ENCODE measurements at places on chromosomes 5 and 9.

- DNase-seq: no peak
These were observed 144.6 kb upstream of the MRPS30 start for GRCh38 chr5:44663991-44664710.

DNA sequence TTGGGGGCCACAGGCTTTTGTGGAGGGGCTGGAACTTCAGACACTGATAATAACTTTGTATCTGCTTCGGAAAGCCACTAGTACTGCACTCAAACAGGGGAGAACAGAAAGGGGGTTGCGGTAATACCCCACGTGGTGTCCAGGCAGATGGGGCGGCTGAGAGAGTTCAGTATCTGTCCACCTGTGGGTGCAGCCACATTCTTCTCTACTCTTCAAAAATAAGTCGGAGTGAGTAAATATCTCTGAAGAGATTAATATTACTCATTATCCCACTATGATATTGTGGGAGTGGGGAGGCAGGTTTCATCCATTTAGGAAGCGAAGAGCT, 102.1 kb upstream of the SSBP2 start:
- no peak for DNase-seq

DNA sequence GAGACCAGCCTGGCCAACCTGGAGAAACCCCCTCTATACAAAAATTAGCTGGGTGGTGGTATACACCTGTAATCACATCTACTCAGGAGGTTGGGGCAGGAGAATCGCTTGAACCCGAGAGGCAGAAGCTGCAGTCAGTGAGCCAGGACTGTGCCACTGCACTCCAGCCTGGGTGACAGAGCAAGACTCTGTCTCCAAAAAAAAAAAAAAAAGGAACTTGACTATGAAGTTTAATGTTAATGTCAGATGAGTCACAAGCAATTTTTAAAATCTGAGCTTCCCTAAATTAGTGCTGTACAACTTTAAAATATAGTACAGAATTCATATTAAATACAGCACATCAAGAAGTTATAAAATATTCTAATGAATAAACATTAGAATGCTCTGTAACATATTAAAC, 1.5 kb downstream of the MEIKIN start:
- DNase-seq: no peak

DNA sequence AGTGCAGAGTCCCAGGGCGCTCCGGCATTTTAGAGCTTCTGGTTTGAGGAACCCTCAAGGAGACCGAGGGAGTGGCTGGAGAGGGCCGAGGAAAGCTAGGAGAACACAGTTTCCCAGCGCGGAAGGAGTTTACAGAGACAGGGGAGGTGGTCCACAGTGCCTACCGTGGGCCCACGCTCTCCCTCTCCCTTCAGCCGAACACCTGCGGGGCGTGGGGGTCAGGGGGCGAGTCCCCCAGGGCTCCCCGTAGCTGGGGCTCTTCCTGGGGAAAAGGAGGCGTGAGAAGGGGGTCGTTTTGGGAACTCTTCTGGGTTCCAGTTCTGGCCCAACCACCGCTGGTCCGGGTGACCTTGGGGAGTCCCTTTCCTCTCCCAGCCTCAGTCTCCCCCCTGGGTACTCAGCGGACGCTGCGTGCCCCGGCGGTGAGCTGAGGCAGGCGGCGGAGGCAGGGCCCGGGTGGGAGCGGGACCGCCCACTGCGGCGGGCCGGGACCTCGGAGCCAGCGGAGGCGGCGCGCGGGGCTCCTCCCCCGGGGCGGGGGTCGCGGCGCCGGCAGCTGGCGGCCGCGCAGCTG, 368 bp upstream of the FRMPD1 start:
- no peak for DNase-seq

GRCh38 chr9:124363326-124364096, 51.7 kb downstream of the PSMB7 start:
- no peak for DNase-seq

DNA sequence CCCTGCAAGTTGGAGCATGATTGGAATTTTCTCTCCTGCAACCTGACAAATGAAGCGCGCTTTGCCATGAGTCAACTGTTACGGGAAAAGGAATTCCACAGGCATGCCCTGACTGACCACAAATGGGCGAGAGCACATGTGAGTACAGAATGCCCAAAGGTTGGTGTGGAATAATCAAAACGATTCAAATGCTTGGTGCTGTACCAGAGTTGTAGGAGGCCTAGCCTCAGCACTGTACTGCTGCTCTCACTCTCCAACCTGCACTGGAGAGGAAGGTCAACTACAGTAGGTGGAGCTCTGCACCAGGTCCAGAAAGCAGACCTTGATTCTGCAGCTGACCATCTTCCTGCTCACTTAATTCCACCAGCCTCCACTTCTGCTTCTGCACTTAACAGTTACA, 406.9 kb upstream of the ACTBL2 start:
- no peak for DNase-seq

DNA sequence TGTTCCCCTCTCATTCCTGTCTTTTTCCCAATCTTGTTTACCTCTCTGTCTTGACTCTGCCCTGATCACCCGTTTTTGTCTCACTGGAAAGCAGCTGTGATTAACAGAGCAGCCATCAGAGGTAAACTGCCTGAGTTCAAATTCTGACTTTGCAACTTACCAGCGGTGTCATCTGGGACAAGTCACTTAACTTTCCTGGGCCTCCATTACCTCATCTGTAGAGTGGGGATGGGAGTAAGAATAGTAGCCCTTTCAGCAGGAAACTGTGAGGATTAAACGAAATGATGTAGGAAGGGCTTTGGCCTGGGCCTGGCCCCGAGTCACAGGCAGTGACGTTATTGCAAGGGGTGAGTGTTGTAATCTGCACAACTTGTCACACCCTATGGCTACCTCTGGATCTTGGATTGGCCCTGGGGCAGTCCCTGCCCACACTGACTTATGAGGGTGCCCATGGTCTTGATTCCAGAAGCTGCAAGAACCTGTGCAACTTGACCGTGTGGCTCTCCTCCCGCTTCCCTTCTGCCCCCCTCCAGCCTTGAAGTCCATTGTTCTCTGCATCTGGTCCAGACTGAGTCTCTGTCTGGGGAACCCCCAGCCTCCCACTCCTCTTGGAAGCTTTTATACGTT, 657 bp upstream of the PCDH12 start:
- DNase-seq: no peak

DNA sequence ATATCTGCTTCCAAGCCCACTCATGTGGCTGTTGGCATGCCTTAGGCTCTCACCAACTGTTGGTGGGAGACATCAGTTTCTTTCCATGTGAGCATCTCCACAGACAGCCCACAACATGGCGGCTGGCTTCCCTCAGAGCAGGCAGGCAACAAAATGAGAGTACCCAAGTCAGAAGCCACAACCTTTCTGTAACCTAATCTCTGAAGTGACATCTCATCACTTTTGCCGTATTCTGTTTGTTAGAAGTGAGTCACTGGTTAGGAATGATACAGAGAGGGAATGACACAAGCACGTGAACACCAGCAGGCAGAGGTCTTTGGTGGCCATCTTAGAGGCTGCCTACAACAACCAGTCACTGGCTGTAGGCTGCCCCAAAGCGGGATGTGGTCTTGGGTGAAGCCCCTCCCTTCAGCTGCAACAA, 88.6 kb upstream of the RASGRF2 start:
- DNase-seq: no peak

- DNase-seq: no peak
These were observed 1.4 kb downstream of the ZFR start for GRCh38 chr5:32443145-32443540.

- DNase-seq: no peak
These were observed 167.5 kb downstream of the TLE1 start for GRCh38 chr9:81521892-81522291.

- DNase-seq: no peak
These were observed 253.5 kb upstream of the ATP10B start for GRCh38 chr5:161105525-161105924.

DNA sequence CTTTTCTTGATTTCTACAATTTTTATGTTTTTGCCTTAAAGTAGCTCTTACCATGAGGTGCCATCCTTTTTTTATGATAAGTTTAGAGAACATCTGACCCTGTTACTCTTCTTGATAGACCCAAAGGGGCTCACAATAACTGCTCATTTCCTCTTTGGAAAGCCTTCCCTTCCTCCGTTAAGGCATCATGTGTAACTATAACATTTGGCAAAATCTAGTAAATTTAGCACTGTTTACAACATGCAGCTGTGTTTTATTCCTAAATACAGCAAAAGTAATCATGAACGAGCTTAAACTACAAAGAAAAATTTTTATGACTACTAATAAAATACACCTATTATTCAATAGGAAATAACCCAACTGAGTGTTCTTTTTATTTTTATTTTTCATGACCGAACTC, 705.1 kb downstream of the MAT2B start:
- DNase-seq: no peak

GRCh38 chr9:99635032-99635431, 186.7 kb upstream of the NR4A3 start:
- DNase-seq: no peak

DNA sequence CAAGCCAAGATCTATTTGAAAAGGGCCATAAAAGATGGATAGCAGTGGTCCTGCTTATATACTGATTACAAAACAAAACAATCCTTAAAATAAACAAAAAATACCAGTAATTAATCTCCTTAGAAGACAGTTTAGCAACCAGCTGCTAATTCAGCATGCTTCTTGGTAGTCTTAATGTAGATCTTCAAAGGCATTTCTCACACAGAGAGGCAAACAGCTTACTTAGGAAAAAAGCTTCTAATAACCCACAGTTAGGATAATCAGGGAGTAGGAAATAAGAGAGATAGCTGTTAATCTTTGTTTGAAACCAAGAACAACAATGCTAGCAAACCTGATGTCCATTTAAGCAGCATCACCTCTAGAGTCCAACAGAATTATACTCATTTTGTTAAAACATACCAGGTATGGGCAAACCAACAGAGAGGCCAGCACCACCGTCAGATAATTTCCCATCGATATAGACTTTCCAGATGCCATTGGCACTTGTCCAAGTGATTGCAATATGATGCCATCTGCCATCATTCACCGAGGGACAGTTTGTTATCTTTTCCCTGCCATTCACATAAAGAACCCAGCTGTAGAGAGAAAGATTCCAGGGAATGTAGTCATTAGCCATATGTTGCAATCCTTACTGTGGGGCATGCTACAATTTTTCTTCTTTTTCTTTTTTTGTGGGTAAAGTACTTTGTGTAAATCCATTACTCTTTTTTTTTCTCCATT, 105.6 kb upstream of the TXNDC8 start:
- DNase-seq: no peak

DNA sequence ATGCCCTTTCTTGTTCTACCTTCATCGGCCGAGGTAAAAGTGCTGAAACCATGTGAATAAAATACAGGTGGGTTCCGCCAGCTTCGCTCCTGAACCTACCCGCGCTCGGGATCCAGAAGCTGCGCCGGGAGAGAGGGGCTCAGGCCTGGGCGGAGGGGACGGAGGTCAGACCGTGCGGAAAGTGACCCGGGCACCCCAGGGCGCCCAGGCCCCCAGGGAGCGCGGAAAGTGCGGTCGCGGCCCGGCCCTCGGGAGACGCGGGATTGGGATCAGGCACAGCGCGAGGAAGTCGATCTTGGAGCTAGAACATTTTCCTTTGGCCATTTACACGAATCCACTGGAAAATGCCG, 329 bp downstream of the SYK start:
- DNase-seq: no peak

DNA sequence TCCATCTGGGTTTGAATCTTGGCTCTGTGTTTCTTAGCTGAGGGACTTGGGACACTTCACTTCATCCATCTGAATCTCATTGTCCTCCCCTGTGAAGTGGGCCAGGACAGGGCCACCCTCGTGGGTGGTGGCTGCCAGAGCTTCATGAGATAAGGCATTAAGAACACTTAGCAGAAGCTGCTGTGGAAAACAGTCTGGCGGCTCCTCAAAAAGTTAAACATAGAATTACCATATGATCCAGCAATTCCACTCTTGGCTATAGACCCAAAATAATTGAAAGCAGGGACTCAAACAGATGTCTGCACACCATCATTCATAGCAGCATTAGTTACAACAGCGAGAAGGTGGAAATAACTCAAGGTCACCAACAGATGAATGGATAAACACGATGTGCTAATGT, 42.4 kb upstream of the GGTA1 start:
- no peak for DNase-seq

GRCh38 chr9:80507611-80508010, 935.8 kb downstream of the TLE4 start:
- DNase-seq: no peak

DNA sequence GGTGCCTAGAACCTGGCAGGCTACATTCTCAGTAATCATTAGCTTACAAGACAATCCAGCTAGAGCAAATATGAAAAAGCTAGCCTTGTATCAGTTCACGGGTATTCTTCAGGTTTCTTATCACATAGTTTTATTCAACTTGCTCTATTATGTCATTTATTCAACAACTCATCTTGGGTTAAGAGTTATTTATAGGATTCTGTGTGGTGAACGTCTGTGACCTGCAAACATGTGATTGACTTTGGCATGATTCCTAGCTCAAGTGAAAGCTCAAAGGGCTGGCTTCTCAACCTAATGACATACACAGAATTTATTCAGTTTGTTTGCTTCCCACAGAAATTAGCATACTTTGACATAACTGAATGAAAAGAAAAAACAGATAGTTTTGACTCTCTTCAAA, 173.1 kb downstream of the PLPPR1 start:
- DNase-seq: no peak

DNA sequence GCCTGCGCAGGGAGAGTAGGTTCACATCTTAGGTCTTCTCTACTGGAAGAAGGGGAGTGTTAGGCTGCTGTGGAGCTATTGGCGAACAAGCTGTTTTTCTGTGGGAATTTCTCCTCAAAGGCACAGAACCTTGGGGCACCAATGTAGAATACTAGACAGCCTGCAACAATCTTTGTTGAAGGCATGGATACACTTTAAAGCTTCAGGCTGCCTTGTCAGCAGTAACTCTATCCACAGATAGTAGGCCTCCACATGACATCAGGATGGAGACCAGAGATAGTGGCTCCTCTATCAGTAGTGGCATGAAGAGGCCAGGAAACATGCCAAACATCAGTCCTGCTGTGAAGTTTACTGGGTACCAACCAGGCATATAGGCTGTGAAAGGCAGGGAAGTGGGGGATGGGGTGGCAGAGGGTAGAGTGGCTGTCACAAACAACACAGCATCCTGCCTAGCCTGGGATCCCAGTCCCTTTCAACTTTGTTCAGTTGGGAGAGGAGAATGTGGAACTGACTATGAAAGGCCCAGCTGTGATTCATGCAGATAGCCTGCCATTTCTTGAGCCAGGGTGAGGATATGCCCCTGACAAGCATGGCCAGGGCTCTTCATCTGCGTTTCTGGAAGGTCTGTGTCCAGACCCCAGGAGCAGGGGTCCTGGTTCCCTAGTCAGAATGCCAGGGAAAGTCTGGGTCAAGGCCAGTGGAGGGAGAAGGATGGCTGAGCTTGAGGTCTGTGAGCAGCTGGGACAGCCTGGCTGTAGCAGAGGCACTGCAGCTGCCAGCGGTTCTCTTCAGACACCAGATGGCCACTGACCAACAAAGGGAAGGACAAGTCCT, 1.0 kb upstream of the HK3 start:
- DNase-seq: no peak

DNA sequence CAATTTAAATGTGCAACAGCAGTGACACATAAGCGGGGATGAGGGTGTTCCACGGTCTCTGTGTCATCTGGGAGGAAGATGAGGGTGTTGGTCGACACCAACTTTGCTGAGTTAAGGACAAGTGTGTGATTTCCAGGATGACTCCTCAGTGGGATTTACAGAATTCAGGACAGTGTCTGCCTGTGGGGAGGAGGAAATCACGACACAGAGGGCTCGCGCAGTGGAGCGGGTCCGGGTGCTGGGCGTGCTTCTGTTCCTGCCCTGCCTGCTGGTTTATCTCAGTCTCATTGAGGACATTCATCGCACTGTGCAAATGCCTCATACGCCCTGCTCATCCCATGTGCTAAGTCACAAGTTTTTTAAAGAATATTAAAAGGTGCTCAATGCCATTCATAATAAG, 73.7 kb upstream of the ADAMTS2 start:
- no peak for DNase-seq
